Heart right ventricle (tissue), 16 donors: ENCODE measurements at places on chromosomes 1 and 21. TPM values are rescaled to one million over a fixed set of nuclear protein-coding genes. Genes with fewer than 3 reads are reported as not detected.

DNA sequence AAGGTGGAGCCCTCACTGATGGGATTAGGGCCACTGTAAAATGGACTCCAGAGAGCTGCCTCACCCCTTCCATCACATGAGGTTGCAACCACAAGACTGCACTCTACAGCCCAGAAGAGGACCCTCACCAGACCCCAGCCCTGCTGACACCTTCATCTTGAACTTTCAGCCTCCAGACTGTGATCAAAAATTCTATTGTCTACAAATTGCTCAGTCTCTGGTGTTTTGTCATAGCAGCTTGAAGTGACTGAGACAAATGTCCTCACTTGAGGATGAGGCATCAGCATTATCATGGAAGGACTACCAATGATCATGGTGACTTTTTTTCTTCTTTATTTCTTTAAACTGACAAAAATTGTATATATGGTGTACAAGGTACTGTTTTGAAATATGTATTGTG is 26.7 kb upstream of the TRIM17 start:
- no peak for DNase-seq

Gene CD34
- 48.0 TPM for polyA plus RNA-seq

GRCh38 chr21:38487901-38488639 is 10.2 kb downstream of the ERG start:
- DNase-seq: no peak

- DNase-seq: no peak
Observed at GRCh38 chr1:76471536-76471935, 395.7 kb upstream of the ST6GALNAC5 start.

- no peak for DNase-seq
Observed at GRCh38 chr1:77900687-77901293, 12.4 kb downstream of the NEXN start.
